ENCODE measurements at places on chromosomes 6 and 20.

GRCh38 chr6:20541382-20541781 is 7.1 kb downstream of the CDKAL1 start:
- DNase-seq, result no peak

- DNase-seq, result peak; percentile 74
Measured at GRCh38 chr6:142871910-142872331, 73.1 kb downstream of the HIVEP2 start.

GRCh38 chr6:44594481-44594880 is 207.0 kb downstream of the CDC5L start:
- no peak for DNase-seq

GRCh38 chr20:13265941-13266340 is 44.9 kb downstream of the ISM1 start:
- no peak for DNase-seq

DNA sequence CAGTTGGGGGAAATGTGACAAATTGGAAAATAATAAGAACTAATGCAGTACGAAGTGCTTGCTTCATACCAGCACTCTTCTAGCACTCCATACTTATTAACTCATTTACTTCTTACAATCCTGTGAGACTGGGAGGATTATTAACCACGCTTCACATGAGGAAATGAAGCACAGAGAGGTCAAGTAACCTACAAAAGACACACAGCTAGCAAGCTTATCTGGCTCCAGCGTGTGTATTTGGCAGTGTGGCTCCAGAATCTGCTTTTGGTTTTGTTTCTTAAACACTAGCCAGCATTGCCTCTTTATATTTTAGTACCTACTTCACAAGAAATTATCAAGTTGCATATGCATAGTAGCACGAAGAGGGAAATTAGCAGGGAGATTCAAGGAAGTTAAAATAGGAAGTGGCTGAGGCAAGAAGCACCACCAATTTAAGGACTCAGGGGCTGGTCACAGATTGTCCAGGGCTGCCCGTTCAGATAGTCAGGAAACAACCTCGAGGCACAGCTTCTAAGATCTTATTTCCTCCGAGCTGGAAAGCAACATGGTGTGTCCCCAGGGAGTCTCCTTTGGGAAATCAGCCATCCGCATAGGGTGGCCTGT is 302.7 kb upstream of the PRDM1 start:
- DNase-seq, result no peak

- no peak for DNase-seq
Measured at GRCh38 chr6:34240329-34241248, 3.9 kb downstream of the HMGA1 start.

- DNase-seq, result no peak
Measured at GRCh38 chr6:63910863-63911551, 275.4 kb downstream of the PHF3 start.

- DNase-seq, result no peak
Measured at GRCh38 chr6:26514984-26515383, 14.9 kb downstream of the BTN1A1 start.

DNA sequence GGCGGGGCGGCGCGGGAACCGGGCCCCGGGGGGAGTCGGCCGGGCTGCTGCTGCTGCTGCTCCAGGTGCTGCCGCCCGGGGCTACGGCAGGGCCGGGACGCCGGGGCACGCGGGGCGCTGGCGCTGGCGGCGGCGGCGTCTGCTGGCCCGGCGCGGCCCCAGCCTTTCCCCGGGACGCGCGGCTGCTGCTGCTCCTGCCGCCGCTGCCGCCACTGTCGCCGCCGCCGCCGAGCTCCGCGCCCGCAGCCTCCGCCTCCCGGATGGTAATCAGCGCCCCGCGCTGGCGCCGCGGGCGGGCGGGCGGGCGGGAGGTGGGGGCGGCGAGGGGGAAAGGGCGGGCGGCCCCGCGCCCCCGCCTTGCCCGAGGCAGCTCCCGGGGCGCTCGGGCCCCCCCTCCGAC is 306 bp downstream of the EBF4 start:
- no peak for DNase-seq

- no peak for DNase-seq
Measured at GRCh38 chr20:536426-537010, 7.1 kb downstream of the CSNK2A1 start.

GRCh38 chr6:15132167-15132566 is 113.7 kb upstream of the JARID2 start:
- DNase-seq, result no peak

GRCh38 chr20:23082846-23083552 is 3.1 kb downstream of the CD93 start:
- no peak for DNase-seq

- no peak for DNase-seq
Measured at GRCh38 chr20:17732907-17733521, 33.2 kb downstream of the BANF2 start.

GRCh38 chr6:151240791-151241642 is 1.2 kb downstream of the AKAP12 start:
- no peak for DNase-seq

GRCh38 chr20:4853757-4854560 is 132.2 kb downstream of the PRND start:
- DNase-seq, result no peak

DNA sequence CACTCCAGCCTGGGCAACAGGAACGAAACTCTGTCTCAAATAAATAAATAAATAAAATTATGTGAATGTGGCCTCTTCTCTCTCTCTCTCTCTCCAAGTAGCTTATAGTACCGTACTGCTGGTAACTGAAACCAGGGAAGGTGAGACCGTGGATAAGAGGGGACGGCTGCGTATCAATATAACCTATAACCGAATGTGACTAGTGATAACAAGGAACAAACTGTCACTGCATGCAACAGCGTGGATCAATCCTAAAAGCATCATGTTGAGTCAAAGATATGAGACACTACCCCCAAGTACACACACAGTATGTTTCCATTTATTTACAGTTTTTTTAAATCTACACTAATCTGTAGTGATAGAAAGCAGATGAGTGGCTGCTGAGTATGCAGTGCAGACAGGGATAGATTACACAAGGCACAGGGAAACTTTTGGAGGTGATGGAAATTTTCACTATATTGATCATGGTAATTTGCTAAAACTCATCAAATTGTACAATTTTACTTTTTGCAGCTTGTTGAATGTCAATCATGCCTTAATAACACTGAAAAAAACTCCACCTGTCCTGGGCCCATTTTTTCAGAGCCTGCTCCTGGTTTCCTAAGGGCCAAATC is 121.4 kb upstream of the ARMC2 start:
- no peak for DNase-seq

DNA sequence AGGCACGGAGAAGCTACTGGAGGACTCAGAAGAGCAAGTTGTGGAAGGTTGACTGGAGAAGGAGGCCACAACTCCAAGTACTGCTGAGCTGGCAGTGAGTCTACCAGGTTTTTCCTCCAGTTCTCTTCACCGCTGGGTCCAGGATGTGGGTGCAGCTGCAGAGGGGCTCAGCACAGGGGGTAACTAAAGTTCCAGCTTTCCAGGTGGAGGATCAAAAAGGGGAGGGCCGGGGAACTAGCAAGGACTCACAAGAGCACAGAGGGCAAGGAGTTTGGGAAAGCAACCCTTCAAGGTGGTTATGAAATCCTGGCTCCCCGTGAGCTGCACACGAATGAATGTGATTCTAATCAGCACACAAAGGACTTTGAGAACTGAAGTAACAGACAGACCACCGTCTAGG is 194.2 kb upstream of the GMDS start:
- DNase-seq, result no peak

- DNase-seq, result no peak
Measured at GRCh38 chr20:40294175-40294574, 394.9 kb downstream of the MAFB start.

- no peak for DNase-seq
Measured at GRCh38 chr6:159196430-159196975, 27.3 kb downstream of the FNDC1 start.

DNA sequence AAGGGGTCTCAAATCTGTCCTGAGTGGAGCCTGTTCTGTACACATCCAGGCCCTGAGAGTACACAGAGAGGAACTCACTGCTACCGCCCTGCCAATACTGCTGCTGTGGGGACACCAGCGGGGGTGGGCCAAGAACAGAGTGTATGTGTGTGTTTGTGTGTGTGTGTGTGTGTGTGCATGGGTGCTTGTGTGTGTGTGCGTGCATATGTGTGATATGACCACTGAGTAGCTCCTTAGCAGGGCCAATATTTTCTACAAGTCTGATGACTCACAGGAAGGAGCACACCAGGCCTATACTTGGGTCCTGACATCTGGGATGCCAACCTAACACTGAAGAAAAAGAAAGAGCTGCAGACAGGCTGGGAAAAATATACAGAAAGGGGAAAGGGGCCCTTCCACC is 1.4 kb downstream of the RAET1E start:
- DNase-seq, result no peak

DNA sequence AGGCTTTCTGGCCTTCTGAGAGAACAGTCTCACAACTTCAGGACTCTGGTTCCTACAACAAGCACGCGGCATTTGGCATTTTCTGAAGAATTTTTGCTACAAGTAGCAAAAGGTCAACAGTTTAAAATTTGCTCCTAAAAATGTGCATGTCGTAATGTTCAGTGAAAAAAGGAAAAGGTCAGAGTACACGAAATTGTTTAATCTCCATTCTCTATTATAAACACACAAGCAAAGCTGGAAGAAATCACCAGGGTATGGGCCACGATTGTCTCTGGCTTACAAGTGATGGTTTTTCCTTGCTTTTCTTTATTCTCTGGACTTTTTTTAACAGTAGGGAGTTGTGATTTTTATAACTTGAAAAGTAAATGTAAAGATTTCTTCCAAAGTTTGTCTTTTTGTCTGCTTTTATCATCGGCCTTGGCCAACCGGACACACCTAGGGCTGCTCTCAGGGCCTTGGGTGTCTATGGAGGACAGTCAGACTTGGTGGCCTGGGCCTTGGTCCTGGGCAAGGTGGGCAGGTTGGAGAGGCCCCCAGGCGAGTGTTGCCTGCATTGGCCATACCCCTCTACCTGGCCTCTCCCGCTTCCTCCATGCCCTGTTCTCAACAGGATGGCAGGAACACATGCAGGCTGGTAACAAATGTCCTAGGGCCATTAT is 32.4 kb downstream of the PLEKHG1 start:
- no peak for DNase-seq

- no peak for DNase-seq
Measured at GRCh38 chr6:145809211-145809610, 5.4 kb downstream of the FBXO30 start.

DNA sequence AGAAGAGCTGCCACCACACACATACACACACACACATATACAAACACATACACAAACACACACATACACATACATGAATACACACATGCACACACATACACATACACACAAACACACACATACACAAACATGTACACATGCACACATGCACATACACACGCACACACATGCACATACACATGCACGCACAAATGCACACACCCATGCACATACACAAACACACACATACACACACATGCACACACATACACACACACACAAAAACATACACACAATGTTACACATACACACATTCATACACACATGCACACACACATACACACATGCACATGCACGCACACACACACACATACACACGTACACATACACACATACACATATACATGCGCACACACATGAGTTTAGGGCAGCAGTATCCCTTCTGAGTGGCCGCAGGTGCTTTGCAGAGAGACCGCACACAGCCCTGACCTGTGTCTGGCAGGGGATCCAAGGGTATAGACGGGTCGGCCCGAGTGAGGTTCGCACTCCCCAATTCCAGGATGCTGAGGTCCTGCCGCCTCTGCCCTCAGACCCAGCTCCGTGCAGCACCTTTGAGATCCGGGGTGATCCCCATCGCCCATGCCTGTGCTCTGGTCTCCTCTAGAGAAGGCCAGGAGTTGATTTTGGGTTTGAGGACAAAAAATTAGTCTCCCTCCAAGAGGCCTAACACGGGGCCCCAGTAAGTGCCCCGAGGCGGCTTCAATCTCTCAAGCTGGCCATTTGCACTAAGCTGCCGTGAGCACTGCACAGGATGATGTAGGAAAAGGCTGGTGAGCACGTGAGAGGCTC is 56.8 kb downstream of the TMEM242 start:
- no peak for DNase-seq

DNA sequence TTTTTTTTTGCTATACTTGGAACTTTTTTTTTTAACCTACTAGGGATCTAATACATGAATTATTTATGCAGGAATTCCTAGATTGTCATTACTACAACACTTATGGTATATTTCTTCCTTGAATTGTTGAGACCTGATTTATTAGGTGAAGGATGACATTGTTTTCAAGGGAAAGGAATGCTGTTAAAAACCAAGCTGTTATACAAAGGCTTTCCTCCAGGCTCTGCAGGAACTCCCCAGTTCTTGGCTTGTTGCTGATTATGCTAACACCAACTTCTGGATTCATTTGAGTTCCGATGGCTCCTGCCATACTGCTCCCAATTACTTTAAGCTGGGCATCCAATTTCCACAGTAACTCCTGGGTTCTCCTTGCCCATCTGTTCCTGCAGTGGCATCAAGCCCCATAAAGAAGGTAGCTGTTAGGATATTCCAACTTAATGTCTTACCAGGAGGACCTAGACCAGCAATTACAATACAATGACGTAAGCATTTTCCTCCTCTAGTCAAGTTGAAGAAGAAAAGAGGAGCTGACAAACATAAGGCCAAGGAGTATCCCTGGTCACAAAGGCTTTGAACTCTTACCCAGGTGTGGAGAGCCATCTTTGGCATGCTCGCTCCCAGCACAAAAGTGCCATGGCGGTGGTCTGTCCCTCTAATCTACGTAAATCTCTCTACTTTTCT is 215.9 kb upstream of the AGPAT4 start:
- no peak for DNase-seq

DNA sequence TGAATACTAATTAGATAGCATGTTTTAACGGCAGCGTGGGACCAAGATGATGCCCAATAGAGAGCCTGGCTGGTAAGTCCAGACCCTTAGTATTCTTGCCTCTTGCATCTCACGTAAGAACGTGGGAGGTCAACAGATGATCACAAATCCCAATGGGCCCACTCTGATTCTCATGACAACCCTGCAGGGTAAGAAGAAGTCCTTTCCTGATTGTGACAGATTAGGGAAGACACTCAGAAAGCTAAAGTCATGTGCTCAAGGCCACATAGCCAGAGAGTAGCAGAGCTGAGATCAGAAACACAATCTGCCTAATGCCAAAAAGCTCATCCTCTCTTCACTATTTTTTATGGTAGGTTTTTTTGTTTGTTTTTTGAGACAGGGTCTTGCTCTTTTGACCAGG is 103.8 kb downstream of the RALGAPA2 start:
- DNase-seq, result no peak

- DNase-seq, result no peak
Measured at GRCh38 chr6:169851641-169852503, 100.5 kb downstream of the ERMARD start.

DNA sequence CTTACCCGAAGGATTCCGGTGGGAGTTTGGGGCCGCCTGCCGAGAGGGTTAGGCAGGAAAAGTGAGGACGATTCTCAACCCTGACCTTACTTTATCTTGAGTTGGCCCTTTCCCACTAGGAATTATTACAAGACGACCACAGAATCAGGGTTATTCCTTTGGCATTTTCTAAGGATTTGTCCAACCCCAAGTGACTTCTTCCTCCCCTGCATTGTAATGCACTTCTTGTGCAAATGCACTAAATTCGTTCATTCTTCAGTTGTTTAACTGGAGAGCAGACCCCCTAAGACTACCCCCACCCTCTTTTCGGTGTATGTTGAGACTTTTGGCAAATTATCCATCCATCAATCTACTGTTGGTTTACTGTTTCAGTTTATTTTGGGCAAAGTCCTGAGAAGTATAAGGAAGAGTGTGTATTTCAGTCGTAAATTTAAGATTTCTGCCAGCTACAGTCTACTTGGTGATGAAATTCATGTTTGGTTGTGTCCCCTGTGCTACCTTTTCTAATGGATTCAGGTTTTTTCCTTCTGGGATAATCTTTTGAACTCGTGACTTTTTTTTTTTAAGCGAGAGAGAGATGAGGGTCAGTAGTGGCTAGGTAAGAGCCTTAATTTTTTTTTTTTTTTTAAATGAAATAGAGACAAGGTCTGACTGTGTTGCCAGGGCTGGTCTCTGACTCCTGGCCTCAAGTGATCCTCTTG is 611 bp upstream of the TMEM217 start:
- DNase-seq, result no peak
